ENCODE measurements at places on chromosomes 12 and 14.
A peak's percentile ranks its signal among the peaks of the same experiment; 100 is the strongest.

DNA sequence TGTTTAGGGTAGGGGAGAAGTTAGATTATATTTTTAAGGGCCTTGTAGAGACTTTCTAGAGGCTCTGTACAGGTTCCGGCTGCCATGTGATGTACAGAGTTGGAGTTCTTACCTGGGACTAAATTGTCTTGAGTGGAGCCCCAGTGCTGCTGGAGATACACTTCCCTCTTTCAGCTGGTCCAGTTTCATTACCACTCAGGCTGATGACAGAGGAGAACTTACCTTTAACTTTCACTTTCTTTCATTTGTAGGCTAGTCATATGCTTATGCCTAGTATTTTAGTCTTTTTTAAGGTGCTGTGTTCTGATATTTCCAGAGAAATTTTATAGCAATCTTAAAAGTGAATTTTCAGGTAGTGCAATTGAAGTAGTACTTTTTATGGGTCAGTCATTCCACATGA, 117.3 kb downstream of the ERC1 start:
- DNase-seq: no peak

GRCh38 chr12:6276956-6277620, 33.4 kb upstream of the PLEKHG6 start:
- DNase-seq: no peak

GRCh38 chr12:54286042-54287030, 5.8 kb downstream of the HNRNPA1 start:
- peak; percentile 60 for DNase-seq

- no peak for DNase-seq
Observed at GRCh38 chr12:98045395-98045794, 470.0 kb upstream of the TMPO start.

DNA sequence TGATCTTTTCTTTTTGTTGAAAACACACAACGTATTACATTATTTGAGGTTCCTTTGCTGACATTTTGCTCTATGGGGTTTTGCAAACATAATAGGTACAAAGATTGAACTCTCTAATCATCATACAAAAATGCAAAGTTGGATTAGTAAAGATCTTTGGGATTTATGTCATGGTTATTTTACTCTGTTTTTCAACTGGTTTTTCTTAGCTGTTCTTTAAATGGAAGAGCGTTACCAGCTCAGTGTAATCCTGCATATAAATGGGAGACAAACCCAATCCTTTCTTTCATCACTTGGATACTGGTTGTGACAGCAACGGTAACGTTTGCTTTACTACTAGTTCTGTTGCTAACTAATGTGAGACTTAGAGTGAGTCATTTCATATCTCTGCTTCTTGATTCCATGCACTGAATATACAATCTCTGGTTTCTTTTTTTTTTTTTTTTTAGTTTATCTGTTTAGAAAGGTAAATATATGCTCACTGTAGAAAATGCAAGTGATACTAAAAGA, 104.9 kb upstream of the NOVA1 start:
- DNase-seq: no peak

GRCh38 chr12:131192951-131193350, 239.2 kb downstream of the ADGRD1 start:
- DNase-seq: no peak

DNA sequence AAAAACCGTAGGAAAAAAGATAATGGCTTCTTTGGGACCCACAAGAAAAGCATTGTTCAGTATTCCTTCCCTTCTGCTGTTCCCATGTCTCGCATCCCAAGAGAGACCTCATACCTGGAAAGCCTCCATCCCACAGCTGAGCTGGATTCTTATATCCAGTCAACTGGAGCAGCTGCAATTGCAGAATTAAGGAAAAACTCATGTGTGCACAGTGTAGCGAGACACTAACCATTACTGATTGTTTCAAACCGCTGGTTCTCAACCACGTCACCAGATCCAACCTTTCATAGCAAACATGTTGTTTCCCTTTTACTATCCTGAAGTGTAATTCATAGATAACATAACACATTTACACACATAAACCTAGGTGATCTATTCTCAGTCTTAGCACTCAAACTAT, 5.5 kb upstream of the RNASE10 start:
- DNase-seq: no peak

- DNase-seq: no peak
Observed at GRCh38 chr12:25743679-25744215, 190.7 kb upstream of the LMNTD1 start.

GRCh38 chr14:104377256-104377655, 202.3 kb upstream of the C14orf180 start:
- DNase-seq: no peak

GRCh38 chr14:90608929-90609341, 207.3 kb downstream of the TTC7B start:
- DNase-seq: no peak

GRCh38 chr12:89059056-89059455, 293.2 kb downstream of the DUSP6 start:
- no peak for DNase-seq

DNA sequence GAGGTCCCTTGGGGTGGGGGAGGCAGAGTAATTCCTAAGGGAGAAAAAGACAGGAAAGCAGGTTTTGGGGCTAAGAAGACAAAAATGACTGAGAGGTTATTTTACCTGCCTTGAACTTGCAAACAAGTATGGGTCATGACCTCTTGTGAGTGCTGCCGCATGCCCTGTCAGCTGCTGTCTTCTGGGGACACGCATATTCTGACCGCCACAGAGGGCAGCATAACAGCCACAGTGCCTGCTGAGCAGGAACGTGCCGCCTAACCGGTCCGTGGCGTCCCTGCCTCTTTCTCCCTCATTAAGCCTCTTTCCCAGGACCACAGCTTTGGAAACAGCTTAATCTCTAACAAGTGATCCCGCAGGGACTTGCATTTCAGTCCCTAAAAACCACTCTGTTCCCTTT, 51.3 kb upstream of the KCNA1 start:
- DNase-seq: no peak

- DNase-seq: no peak
Observed at GRCh38 chr14:23636317-23637211, at the start of gene DHRS2. TSS of gene DHRS2 (plus strand) at chr14:23636364. CDS start at chr14:23638865, 2,501 bp downstream.

- DNase-seq: no peak
Observed at GRCh38 chr12:104555648-104556047, 98.9 kb downstream of the CHST11 start.

DNA sequence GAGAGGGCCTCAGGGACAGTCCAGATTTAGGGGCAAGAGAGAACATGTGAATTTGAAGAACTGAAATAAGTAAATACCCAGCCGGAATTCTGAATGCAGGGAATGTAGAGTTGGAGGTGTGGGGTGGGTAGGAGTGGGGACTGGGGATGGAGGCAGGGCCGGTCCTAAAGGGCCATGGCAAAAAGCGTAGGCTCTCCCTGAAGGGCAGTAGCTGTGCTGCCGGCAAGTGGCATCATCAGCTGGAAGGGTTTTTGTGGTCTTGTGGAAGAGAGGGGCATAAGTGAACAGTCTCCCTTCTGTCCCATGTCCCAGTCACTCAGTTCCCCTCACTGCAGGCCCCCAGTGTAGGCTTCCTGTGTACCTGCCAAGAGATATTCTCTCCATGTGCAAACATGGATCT, 104.6 kb downstream of the GCH1 start:
- DNase-seq: no peak

DNA sequence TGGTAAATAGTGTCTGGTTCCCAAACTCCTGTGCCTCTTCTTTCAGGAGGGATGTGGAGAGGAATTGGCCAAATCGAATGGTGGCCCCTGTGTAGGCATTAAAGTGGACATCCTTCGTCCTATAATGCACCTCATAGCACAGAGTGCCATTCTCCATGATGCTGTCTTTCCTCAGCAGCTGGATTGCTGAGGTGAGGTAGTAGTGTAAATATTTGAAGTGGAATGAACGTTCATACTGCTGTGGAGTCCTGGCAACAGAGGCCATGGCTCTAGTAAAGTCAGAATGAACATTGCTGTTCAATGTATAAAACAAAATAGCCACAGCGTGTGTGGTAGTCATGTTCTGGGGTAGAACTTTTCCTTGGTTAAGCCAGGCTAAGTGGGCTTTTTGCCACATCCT, 2.7 kb downstream of the ART4 start:
- DNase-seq: no peak

DNA sequence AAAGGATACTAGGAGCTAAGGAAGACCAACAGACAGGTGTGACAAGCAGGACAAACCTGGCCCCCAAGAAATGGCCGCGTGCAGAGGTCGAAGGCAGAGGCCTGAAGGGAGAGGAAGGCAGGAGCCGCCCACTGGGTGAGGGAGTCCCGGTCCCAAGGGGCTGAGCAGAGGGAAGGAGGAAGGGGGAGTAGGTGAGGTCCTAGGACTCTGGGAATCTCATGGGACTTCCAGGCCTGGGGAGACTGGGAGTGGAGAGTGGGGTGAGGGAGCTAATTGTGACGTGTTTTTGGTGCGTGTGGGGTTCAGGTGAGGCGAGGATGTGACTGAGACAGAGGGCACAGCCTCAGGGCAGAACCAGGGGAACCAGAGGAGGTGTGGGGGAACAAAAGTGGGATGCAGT, 11.7 kb upstream of the FLVCR2 start:
- DNase-seq: no peak
